Activated T-helper 17 cell treated with anti-CD3 and anti-CD28 coated beads, Interleukin-2, amount 50 U/mL, for 72 hours (primary cell): ENCODE measurements at places on chromosomes 4 and X.

DNA sequence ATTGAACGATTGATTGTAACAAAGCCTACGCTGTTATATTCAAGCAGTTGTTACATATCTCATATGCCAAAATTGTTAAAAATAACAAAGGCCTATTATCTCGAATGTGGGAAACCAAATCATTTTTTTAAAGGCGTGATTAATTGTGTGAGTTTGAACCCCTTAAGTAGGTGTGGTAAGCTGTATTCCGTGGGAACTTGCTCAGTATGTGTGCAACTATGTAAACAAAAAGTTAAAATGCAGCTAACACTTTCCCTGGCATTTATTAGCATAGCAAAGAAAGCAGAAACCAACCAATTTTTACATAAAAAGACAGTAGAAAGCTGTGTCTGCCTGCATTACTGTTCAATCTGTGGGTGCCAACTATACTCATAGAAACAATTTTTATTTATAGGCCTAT, 166.0 kb upstream of the HAND2 start:
- no peak overlapping the region for H3K4me3 ChIP-seq
- no peak overlapping the region for H3K27ac ChIP-seq
- no peaks in the 10 kb centered on the region for H3K4me1 ChIP-seq
- no peak for ATAC-seq
- no peaks in the 10 kb centered on the region for H3K36me3 ChIP-seq

GRCh38 chrX:52811065-52811625, at the start of gene XAGE5:
Gene XAGE5, plus strand, starts transcription at chrX:52811287. Its CDS starts 1,280 bp downstream, at chrX:52812567.
- no peaks in the 10 kb centered on the region for H3K36me3 ChIP-seq
- H3K4me3 ChIP-seq: no peak within 1 kb of the TSS
- no peaks in the 10 kb centered on the region for H3K4me1 ChIP-seq
- H3K27me3 ChIP-seq: peaks cover 4% of the 10 kb centered on the region

DNA sequence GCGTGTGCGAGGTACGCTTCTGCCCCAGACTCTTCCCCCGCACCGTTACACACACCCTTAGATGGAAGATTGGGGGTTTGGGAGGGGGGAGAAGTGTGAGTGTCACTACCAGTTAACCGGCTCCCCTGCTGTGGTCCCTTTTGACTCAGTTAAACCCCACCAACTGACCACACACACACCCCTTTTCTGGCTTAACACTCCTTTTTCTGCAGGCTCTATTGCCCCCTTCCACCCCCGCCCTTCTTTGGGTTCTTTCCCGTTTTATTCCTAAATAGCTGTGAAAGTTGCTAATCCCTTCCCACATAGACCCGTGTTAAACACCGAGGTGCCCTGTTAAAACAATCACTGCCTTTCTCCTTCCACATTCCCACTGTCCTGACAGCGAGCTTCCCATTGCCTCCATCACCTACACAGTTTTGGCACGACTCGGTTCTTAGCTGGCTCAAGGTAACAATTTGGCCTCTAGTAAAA, 3.7 kb upstream of the NR3C2 start:
- peak overlapping the region; percentile 71 for H3K4me3 ChIP-seq
- peaks cover 10% of the 10 kb centered on the region for H3K4me1 ChIP-seq
- peak overlapping the region; percentile 13 for H3K27ac ChIP-seq
- no peaks in the 10 kb centered on the region for H3K27me3 ChIP-seq
- no peak for ATAC-seq

DNA sequence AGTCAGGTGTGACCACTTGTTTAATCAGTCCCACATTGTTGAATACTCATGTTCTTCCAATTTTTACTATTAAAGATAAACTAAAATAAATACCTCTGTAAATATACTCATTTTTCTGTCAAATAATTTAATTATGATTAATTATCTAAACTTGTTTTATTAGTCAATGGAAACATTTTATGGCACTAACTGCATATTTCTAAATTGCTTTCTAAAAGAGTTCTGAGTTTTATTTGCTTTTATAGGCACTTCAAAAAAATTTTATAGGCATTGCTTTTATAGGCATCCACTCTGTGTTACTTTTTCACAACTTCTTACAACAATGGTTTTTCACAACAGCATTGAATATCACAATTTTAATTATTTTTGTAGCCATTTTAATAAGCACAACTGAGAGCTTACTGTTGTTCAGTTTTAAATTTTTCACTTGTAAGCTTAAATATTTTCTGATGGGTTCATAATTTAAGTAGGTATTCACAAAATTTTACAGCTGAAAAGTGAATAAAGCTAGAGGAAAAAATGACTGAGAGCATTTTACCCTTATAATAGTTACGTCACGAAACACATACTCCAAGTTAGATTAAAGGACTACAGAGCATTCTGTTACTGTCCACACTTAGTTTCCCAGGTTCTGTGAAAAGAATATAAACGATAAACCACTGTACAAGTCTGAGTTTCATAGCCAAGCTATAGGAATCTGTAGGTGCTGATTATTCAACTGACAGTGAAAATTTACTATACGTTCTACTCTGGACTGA, 140.8 kb upstream of the ETNPPL start:
- no peak overlapping the region for H3K4me3 ChIP-seq
- H3K36me3 ChIP-seq: no peaks in the 10 kb centered on the region
- no peaks in the 10 kb centered on the region for H3K27me3 ChIP-seq
- no peak overlapping the region for H3K27ac ChIP-seq
- ATAC-seq: no peak

DNA sequence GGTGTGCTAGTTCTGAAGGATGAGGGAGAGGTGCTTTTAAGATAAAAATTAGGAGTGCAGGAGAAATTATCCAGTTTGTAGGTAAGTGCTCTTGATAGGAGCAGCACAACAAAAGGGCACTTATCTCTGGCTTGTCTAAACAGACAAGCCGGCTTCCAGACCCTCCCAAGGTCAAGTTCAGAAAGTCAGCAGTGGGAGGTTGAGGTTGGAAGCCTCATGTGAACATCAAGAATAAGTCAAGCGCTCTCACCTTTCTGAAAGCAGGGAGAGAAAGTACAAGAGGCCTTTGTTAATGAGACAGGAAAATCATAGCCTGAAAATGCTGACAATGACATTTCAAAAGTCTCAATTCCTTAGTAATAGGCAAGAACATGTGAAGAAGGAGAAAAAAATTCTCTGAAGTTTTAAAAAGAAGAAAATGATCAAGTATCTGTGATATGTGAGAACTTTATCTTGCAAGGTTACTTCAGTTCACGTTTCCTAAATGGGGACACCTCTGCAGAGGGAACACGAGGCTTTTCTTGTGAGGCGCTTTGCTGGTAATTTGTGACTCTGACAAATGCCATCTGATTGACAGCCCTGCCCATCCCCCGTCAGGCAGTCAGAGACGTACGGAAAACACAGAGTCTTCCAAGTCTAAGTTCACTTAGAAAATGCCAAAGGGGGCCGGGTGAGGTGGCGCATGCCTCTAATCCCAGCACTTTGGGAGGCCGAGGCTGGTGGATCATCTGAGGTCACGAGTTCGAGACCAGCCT, 62.2 kb downstream of the TIGD2 start:
- peaks cover 11% of the 10 kb centered on the region for H3K27me3 ChIP-seq
- ATAC-seq: no peak
- no peaks in the 10 kb centered on the region for H3K36me3 ChIP-seq

DNA sequence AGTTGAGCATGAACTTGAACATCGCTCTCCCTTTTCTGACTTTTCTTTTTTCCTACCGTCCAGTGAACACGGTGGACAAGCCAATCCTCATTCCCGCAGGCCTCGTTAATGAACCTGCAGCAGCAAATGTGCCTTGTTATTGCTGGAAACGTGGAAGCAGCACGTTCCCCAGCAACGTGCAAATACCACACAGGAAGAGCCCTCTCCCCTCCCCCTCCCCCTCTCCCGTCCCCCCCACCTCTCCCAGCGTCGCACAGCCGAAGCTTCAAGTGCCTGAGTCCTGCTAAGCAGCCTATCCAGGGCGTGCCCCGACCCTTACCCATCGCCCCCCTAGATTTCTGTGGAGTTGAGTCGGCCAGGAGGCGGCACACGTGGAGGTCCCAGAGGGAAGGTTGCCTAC, 219.9 kb downstream of the BCOR start:
- no peak overlapping the region for H3K27ac ChIP-seq
- no peaks in the 10 kb centered on the region for H3K27me3 ChIP-seq
- H3K4me3 ChIP-seq: no peak overlapping the region
- ATAC-seq: no peak
- peaks cover 9% of the 10 kb centered on the region for H3K4me1 ChIP-seq

DNA sequence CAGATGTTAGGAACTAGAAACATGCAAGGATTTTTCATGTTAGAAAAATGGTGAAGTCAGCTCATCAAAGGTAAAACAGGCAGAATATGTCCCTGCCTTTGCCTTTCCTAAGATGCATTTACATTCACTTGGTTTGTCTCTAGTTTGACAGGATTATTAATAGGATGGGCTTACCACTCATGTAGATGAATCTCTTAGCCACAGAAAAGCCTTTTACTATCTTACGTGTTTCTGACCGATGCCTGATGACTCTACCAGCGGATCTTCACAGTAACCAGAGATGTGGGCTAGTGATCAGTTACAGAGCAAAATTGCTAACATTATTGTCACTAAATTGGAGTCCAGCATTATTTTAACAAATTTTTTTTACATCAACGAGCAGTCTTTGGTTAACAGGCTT, 187.6 kb downstream of the MAML3 start:
- H3K27me3 ChIP-seq: peaks cover 7% of the 10 kb centered on the region
- no peak for ATAC-seq
- H3K36me3 ChIP-seq: no peaks in the 10 kb centered on the region
- no peak overlapping the region for H3K27ac ChIP-seq

DNA sequence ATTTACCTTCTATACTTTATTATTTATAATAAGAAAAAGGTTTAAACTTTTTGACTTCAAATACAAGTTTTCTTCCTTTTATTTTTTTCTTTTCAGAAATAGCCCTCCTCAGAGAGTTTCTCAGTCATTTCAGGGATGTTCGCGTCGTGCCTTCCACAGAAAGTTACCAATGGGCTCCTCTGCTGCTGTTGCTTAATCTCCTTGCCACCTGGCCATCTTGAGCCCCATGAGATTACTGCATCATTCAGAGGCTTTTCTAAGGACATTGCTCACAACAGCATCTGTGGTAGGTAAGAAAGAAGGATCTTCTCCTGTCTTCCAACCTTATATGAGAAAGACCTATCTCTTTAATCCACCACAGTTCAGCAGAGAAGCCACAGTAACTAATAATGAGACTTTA, 1361.9 kb upstream of the ADGRL3 start:
- no peaks in the 10 kb centered on the region for H3K27me3 ChIP-seq
- H3K4me1 ChIP-seq: no peaks in the 10 kb centered on the region
- no peak for ATAC-seq
- no peak overlapping the region for H3K4me3 ChIP-seq
- H3K36me3 ChIP-seq: no peaks in the 10 kb centered on the region

DNA sequence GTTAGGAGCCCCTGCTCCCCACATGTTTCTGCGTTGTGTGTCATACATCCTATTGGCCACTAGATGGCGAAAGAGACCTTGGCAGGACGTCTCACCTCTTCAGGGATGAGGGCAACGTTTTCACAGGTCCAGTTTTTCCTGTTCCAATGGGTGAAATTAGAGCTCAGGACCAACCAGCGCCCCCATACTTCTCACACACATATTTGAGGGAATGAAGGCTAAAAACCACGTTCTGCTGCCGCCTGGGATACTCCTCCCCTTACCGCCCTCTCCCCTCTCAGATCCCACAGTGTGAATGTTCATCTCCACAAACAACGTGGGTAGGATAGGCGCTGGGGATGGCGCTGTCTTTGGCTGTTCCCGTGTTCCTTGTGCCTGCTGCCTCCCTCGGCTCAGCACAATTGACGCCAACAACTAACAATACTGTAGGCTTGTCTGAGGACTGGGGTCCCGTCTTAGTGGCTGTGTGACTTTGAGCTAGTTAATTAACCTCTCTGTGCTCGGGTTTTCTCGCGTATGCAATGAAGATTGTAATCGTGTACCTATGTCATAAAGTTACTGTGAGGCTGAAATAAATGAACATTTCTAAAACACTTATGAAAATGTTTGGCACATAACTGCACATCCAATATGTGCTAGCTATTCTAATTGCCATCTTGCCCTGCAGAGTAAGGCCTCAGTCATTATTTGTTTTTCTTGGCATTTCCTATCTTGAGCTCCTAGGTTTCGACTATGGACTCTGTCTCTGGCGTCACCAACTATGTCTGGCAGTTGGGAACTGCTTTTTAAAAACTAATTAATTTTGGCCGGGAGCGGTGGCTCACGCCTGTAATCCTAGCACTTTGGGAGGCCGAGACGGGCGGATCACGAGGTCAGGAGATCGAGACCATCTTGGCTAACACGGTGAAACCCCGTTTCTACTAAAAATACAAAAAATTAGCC, 181.3 kb upstream of the STK26 start:
- ATAC-seq: peak; percentile 68
- no peaks in the 10 kb centered on the region for H3K27me3 ChIP-seq
- no peak overlapping the region for H3K27ac ChIP-seq
- no peaks in the 10 kb centered on the region for H3K36me3 ChIP-seq
- no peak overlapping the region for H3K4me3 ChIP-seq

DNA sequence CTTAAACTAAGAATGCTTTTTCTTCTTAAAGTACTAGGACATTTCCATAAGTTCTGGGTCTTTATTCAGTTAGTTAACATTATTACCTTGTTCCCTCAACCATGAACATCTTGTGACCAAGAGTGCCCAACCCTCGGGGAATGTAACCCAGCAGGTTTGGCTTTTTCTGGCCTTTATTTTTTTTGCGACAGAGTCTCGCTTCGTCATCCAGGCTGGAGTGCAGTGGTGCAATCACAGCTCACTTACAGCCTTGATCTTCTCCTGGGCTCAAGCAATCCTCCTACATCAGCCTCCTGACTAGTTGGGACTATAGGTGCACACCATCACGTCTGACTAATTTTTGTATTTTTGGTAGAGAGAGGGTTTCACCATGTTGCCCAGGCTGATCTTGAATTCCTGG, 65.1 kb downstream of the USP11 start:
- no peak overlapping the region for H3K4me3 ChIP-seq
- no peaks in the 10 kb centered on the region for H3K27me3 ChIP-seq
- no peak overlapping the region for H3K27ac ChIP-seq
- no peaks in the 10 kb centered on the region for H3K36me3 ChIP-seq
- no peak for ATAC-seq

DNA sequence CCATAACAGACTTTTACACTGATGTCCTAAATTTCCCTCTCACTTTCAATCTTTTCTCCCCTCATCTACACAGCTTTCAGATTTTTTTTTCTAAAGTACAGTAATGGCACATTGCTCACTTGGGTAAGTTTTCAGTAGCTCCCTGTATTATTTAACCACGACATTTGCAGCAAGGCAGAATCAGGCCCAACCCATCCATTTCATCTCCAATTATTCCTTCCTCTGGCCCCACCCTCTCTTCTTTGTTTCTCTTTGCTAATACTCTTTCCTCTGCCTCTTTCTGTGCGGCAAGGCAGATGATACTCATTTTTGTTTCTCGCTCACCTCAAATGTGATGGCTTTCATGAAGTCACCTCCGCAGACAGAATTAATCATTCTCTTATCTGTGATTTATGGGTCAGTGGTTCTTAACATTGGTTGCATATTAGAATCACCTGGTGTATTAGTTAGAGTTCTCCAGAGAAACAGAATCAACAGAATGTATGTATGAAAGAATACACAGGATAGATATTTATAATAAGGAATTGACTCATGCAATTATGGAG, 43.4 kb upstream of the GATB start:
- H3K4me1 ChIP-seq: no peaks in the 10 kb centered on the region
- H3K27ac ChIP-seq: no peak overlapping the region
- no peak overlapping the region for H3K4me3 ChIP-seq
- no peaks in the 10 kb centered on the region for H3K27me3 ChIP-seq
- no peaks in the 10 kb centered on the region for H3K36me3 ChIP-seq
